ENCODE measurements at places on chromosomes 6 and 20.

DNA sequence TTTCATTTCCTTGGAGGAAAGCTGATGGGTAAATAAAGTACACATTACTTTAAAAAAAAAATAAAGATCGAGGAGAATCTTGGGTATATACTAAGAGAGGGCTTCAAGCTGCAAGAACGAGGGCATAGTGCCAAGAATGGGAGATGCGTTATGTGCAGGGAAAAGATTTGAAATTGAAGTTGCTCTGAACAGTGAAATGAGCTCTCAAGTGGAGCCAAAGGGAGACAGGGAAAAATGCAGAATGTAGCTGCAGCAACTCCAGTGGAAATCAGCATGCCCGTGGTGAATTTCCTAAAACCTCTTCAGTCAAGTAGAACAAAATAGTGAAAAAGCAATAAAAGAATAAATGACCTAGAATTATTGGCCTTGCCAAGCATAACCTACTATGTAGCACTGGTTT lies 11.4 kb upstream of the COL9A1 start:
- no peak for DNase-seq

- DNase-seq = no peak
These were observed 11.3 kb downstream of the TXNDC5 start for GRCh38 chr6:7899101-7899888.

GRCh38 chr20:40467067-40467466 lies 222.0 kb downstream of the MAFB start:
- DNase-seq = no peak

DNA sequence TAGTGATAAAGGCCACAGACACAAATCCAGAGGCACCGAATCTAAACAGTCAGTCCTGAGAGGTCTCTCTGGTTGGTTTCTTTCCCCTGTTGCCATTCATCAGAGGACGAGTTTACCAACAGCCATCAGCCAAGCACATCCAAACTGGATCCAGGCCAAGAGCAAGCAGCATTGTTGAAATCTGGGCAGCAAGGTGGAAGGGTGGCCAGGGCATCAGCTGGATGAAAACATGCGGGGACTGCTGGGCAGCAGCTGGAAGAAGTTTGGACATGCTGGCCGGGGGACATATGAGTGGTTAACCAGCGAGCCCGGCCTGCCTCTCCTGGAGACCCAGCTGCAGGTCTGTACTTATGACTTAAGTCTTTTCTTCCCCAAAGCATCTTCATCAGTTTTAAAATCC lies at the start of gene SMIM28:
Gene SMIM28, plus strand, starts transcription at position 62 of the 400 bp plus-strand sequence. Its CDS starts 168 bp downstream, at position 230.
- peak; percentile 12 for DNase-seq

DNA sequence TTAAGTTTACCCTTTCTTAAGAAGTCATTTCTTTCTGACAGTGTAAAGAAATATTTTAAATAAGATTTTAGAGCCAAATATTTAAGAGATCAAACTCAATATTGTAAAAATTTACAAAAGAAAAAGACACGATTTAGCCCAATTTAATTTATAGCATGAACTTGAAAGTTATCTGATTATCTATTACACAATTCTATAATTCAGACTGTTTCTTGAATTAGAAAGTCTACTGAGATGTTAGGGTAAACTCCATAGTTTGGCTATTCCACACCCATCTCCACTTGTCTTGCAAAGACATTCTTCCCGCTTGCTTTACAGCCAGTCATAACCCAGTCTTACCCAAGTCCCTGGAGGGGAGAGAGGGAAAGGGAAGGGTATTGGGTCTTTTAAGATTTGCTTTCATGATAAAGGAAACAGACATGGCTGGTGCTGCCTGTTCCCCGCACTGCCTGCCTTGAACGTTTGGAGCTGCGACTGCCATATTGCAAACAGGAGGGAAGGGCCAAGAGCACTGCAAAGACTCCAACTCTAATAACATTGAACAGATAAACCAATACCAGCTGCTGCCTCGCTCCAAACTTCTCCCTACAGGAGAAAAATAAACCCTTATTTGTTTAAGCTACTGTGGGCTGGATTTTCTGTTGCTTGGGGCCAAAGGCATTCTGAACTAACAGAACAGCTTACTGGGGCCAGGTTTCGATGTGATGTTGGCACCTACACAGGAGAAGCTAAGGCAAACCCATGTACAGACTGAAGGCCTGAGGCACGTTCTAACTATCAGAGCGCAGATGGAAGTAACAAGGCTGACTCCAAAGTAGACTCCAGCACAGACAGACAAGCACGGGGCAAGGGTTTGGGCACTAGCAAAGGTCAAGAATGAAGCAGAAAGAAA lies 552.3 kb upstream of the JARID2 start:
- DNase-seq = no peak

DNA sequence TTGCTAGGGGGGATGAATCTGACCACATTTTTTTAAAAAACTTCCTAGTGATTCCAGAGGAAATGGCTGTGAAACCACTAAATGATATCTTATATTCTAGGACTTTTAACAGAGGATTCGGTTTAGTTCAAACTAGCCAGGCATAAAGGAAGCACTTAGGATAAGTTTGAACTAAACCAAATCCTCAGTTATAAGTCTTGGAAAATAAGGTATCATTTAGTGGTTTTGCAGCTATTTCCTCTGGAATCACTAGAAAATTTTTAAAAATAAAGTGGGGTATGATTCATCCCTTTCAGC lies 327.9 kb upstream of the QKI start:
- no peak for DNase-seq

- no peak for DNase-seq
These were observed at the start of gene SYCP2 for GRCh38 chr20:59933296-59933848. SYCP2 (minus strand) TSS chr20:59933637; CDS start chr20:59922413, 11,224 bp downstream.

GRCh38 chr6:112366695-112367553 lies 19.8 kb downstream of the RFPL4B start:
- no peak for DNase-seq
